ENCODE measurements at places on chromosomes 3 and 15. TPM values are rescaled to one million over a fixed set of nuclear protein-coding genes. Genes with fewer than 3 reads are reported as not detected.

Gene PLA2G4D
- not detected for total RNA-seq

Gene SLC2A2
- total RNA-seq: not detected

Gene SRGAP3
- total RNA-seq: 6.2 TPM

Gene SLC12A8
- total RNA-seq: under 0.01 TPM

Gene PAQR5
- total RNA-seq: 0.27 TPM

Gene SYNPR
- under 0.01 TPM for total RNA-seq

Gene PATL2
- total RNA-seq: 5.7 TPM

Gene EPHB3
- total RNA-seq: 0.54 TPM

Gene SH2D7
- not detected for total RNA-seq

Gene THOC7
- 11.0 TPM for total RNA-seq

Gene NOX5
- under 0.01 TPM for total RNA-seq

Gene DOCK3
- 1.3 TPM for total RNA-seq

Gene PCBP4
- 4.0 TPM for total RNA-seq

Gene DENND6A
- total RNA-seq: 24.5 TPM

Gene ESYT3
- total RNA-seq: 0.54 TPM

Gene KLHDC8B
- 27.5 TPM for total RNA-seq

Gene TRPM1
- under 0.01 TPM for total RNA-seq

Gene CADPS
- not detected for total RNA-seq

Gene NDN
- total RNA-seq: 59.2 TPM

Gene BFSP2
- total RNA-seq: 0.27 TPM

Gene CACNA1D
- 0.81 TPM for total RNA-seq

Gene CPA3
- total RNA-seq: 80.5 TPM
